ENCODE measurements at places on chromosomes 2 and 18.

DNA sequence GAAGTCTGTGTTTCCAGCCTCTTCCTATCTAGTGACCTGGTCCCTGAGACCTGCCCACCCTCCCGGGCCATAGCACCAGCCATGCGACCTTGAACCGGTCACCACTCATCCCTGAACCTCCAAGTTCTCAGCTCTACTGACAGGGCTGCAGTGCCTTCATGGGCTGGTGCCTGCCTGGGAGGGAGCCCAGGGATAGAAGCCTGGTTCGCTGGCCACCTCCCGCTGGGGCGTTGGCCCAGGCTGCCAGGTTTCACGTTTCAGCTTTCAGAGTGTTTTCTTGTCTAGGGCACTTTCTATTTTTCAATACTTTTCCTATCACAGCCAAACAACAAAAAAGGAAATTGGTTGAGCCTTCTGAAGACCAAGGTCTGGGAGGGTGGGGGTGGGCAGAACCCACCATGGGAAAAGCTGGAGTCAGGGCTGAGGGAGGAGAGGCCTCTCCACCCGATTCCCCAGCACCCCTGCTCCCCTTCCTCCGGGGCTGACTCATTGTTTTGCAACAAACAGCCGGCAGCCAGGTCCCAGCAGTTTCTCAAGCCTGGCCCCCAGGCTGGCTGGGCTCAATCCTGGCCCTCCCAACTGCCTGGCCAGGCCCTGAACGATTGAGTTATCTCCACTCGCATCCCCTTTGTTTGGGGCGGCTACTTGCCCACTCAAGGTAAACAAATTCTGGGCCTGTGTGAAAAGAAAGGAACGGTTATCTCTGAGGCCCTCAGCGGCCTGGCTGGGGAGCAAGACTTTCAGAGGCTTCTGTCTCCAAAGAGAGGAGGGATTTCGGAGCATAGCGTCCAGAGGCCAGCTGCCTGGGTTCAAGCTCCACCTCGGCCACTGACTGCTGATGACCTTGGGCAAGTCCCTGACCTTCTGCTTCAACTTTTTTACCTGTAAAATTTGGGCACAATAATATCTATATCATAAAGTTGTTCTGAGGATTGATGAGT lies 47.5 kb downstream of the ZFP36L2 start:
- no peak for DNase-seq

DNA sequence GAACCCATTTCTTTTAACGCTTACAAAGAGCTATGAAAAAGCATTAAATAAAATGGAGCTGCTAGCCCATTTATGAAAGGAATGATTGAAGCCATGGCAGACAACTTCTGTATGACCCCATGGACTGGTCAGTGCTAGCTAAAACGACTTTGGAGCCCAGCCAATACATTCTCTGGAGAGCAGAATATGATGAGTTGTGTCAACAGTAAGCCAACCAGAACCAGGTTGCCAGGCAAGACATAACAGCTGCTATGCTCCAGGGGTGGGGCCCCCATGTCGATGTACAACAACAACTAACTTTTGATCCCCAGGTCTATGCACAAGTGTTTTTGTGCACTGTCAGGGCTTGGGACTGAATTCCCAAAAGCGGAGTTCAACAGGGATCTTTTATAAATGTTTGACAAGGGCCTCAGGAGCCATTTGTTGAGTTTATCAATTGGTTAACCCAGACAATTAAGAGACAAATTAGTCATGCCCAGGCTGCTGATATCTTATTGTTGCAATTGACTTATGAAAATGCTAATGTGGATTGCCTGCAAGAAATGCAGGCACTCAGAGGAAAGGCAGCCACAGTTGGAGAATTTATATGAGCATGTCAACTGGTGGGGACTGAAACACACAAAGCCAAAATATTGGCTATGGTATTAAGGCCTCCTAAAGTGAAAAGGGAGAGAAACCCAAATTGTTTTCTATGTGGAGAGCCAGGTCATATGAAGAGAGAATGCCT lies 64.6 kb upstream of the MYO3B start:
- no peak for DNase-seq

GRCh38 chr2:239181903-239182581 lies 218.8 kb downstream of the HDAC4 start:
- no peak for DNase-seq

DNA sequence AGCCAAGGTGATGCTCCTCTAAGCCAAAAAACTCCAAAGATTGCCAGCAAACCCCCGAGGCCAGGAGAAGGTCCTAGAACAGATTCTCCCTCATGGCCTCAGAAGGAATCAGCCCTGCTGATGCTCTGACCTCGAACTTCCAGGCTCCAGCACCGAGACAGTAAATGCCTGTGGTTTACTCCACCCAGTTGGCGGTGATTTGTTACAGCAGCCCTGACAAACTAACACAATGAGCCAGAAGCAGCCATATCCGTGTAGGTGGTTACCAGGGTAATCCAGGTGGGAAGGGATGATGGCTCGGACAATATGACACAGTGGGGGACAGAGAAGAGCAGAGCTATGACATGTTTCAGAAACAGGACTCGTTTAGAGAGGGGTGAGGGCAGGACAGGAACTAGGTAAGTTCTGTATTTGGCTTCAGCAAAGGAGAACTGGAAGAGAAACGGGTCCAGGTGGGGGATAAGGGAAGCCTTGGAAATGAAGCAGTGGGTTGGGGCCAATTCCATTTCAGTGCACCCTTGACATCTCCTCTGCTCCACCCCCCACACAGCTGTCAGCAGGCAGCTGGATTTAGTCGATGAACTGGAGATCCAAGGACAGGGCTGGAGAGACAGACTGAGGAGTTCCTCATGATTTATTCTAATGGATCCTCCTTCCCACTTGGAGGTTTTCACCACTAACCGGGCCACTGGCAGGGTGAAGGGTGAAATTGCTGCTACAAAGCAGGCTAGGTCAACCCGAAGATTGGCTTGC lies 179.7 kb upstream of the SH3BP4 start:
- no peak for DNase-seq

GRCh38 chr2:84996909-84997308 lies 25.9 kb downstream of the KCMF1 start:
- no peak for DNase-seq

- no peak for DNase-seq
These were observed 57.5 kb downstream of the AP1S3 start for GRCh38 chr2:223779877-223780276.

GRCh38 chr18:64180171-64180570 lies 31.3 kb upstream of the LINC00305 start:
- no peak for DNase-seq

DNA sequence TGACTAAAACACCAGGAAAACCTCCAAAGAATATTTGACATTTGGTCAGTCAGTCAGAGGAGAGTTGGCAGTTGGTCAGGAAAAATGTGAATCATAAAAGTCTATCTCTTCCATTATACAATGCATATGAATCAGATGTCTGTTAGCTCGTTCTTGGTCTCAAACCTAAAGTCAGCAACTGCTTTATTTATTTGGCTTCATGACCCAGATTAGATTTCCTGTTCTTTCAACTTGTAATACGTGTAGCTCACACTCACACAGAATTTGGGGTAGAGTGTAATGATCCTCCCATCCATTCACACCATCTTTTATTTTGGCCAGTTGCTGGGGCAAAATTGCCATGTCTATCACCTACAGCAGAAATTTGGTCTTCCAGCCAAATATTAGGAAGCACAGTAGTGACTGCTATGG lies 81.9 kb upstream of the COL5A2 start:
- no peak for DNase-seq

GRCh38 chr2:141928476-141928875 lies 202.3 kb downstream of the LRP1B start:
- no peak for DNase-seq

- DNase-seq: no peak
These were observed 687 bp downstream of the CTDP1 start for GRCh38 chr18:79680100-79680879.

DNA sequence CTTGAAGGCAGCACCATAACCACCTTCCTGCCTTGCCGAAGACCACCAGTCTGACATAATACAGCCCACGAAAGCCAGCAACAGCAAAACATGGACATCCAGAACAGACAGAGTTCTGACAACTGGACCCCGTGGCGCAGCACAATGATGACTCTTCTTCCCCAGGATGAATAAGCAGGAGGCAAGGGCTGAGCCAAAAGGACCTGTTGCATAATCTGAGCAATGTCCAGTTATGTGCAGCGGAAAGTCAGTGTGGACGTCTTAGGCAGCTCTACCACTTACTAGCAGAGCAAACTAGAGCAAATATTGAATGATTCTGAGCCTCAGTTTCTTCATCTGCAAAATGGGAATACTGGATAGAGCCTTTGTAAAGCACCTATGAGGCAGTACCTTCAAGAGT lies 225.1 kb downstream of the ZBTB7C start:
- DNase-seq: no peak

GRCh38 chr2:197360744-197361156 lies 50.2 kb upstream of the ANKRD44 start:
- no peak for DNase-seq

DNA sequence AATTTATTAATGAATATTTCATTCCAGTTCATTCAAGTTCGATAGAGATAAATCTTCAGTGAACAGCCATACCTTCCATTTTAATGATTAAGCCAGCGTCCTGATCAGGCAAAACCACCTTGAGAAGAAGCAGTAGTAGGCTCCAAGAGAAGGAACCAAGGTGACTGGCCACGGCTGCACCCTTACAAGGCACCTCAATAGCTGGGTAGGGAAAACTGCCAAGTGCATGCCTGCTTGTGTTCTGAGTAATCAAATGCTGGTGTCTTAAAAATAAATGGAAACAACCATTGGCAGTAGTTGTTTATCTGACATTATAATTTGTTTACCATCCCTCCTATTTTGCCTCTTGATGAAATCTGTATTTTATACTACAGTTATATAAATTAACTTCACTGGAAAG lies 10.0 kb upstream of the FEZ2 start:
- no peak for DNase-seq

DNA sequence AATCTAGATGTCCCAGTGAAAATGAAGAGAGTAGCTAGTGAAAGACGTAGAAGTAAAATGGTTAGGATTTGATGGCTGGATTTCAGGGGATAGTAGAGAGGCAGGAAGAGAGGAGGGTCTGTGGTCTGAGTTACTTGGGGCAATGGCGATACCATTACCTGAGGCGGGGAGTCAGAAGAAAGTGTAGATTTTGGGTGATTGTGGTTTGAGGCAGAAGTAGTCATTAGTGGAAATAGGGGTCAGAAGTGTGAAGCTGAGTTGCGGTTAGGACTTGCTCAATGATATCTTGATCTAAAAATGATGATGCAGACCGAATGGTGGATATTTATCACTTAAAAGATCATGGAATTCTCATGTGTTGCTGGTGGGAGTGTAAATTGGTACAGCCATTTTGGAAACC lies 41.0 kb downstream of the CEP192 start:
- DNase-seq: no peak

DNA sequence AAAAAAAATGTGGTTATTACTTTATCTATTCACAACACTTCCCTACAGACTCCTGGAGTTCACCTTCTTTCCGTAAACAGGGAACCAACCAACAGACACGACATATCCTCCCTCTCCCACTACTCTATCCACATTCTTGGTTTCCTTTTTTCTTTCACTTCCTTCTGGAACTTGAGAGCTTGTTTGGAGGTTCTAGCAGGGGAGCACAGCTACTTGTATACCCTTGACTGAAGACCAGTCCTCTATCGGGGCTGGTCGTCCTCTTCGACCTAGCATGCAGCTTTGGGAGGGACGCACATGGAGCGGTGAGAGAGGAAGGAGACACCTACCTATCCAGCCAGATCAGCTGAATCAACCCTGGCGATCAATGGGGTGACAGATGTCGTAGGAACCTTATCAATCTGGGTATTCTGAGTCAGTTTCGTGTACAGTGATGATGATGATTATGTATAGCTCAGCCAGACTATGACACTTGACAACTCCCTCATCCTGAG lies 43.5 kb upstream of the MSH2 start:
- no peak for DNase-seq

DNA sequence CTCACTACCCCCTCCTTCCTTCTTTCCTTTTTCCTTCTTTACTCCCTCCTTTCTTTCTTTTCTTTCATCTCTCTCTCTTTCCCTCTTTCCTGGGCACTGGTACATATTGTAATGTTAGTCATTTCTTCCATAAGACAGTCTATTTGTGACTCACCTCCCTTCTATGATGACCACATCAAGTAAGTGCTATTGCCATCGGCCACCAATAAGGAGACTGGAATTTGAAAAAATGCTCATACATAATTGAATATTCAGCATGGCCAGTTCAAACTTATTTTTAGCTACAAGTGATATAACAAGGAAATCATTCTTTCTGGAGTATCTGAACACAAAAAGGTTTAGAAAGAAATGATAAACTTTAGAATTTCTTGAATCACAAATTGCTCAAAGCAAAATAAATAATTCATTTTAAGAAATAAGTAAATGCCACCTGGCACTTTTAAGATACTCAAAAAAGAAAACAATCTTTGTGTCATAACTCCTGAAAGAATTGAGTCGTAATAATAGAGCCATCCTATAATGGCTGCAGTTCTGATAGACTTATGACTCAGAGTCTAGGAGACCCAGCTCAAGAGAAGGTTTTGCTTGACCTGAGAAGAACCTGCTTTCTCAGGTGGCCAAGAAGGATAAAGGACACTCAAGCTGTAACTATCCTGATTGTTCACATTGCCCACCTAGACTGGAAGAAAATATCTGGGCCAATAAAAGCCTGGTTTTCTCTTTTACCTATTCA lies 51.6 kb upstream of the CCBE1 start:
- DNase-seq: no peak

GRCh38 chr2:38148501-38148900 lies 72.5 kb upstream of the CYP1B1 start:
- DNase-seq: no peak

DNA sequence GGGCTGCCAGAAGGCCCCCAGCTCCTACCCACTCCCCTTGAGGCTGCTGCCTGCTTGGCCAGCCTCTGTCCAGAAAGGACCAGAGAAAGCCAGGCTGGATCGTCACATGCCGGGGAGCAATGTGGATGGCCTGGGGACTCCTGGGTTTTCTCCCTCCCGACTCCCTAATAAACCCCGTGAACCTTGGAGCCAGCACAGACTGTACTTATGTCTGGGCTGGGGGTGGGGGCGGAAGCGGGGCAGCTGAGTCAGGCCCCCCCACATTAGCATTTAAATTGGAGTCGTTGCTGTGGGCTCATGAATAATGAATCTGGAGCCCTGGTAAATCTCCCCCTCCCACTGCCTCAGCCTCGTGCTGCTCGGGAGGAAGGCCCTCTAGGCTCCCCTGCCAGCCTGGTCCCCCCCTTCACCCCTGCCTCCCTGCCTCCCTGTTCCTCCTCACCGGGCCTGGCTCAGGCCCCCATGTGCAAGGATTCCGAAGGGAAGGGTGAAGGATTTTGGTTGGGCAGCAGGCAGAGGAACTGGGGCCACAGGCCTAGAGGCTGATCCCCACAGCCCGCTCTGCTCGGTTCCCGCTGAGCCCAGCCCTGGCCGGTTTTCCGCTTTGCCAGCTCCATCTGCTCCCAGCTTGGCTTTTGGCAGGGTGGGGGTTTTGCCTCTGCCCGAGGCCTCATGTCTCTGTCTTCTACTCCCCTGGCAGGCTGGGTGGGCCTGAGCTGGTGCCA lies 7.3 kb upstream of the ASIC4 start:
- no peak for DNase-seq
